ENCODE measurements at places on chromosomes 2 and 18.
A peak's percentile ranks its signal among the peaks of the same experiment; 100 is the strongest.

DNA sequence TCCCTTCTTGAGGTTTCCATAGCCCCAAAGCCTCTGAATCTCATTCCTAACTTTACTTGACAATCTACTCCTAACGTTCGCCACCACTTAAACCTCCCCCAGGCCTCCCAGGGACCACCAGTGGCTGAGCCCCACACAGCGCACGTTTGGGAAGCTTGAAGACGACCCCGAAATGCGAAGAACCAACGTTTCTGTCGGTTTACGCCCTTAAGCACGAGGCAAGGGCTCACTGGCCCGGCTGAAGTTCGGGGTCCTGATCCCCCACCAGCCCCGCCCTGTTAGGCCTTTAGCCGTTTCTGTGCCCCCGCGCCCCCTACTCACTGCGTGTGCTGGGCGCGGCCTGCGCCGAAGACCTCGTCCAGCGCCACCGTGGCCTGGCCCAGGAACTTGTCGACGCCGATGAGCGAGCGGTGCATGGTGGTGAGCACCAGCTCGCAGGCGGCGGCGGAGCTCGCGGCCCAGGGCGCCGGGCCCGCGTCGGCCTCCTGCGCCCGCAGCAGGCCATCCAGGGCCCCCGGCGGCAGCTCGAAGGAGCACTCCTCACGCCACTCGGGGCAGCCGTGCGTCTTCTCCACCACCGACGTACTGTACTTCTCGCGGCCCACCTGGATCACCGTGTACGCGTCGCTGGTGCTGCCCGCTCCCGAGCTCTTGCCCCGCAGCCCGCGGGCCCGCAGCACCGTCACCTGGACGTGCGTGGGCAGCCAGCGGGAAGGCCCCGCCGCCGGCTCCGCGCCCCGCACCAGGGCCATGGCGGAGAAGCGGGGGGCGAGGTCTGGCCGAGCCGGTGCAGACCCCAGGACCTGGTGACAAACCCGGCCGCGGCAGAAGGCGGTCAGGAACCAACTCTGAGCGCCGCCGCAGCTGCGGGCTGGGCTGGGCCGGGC is 479 bp downstream of the RAB11FIP5 start:
- DNase-seq = no peak

GRCh38 chr2:170014769-170015168 is 163.2 kb upstream of the MYO3B start:
- DNase-seq = no peak

- DNase-seq = no peak
Measured at GRCh38 chr2:239944694-239945551, 80.2 kb downstream of the NDUFA10 start.

GRCh38 chr2:132415915-132416722 is 486 bp upstream of the GPR39 start:
- DNase-seq = no peak

- no peak for DNase-seq
Measured at GRCh38 chr2:13597176-13597575, 880.4 kb downstream of the TRIB2 start.

DNA sequence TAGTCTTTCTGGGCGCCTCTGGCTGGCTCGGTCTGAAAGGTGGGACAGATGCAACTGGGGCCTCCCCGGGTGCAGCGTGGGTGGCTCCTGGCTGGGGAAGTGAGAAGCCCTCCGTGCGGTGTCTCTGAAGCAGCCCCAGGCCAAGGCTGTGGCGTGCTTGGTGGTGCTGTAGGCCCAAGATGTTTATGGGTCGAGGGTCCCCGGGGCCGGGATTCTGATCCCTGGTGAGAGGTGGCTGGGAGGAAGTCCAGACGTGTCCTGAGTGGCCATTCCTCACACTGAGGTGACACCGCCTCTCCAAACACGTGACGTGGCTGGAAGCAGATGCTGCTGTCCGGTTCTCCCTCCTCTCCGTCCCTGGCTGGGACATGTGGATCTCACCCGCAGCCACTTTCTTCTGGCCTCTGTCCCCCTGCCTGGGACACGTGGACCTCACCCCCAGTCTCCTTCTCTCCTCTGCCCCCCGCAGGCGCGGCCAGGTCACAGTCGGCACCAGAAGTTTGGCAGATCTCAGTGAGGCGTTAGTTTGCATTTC is 12.6 kb downstream of the RTP5 start:
- DNase-seq = peak; percentile 57

DNA sequence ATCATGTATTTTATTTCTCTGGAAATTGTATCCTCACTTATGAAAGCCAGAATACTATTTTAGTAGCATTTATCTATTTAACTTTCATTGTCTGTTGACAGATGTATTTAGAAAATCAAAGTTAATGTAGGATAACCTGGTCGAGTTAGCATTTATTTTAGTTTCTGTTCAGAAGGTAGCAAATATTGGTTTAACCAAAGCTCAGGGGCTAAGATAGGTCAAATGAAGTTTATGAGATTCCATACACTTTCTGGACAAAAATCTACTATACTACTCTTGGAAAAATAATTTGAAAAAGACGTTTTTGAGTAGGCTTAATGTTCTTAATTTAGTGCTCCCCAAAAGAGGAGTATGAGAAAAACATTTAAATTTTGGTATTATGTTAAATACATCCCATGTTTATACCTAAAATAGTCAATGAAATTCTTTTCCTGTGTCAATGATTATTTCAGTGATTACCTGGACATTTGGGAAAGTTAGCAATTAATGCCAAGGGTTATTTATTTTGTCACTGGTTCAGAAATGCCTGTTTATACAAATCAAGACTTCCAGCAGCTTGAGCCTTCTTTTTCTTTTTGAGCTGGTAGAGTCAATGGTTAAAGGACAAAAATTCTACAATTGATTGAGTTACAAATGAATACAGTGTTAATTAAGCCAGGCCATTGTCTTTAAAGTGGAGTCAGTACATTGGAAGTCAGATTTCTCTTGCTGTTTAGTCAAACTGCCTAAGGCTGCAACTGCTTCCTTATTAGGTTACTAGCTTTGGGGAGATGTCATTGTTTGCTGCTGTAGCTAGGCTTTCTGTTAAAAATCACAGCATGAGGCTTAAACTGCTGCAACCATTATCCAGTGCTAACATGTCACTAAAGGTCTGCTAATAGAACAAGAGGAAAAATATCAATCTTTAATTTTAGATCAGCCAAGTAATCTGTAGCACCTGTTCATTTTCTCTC is 182.3 kb downstream of the CAMKMT start:
- no peak for DNase-seq

DNA sequence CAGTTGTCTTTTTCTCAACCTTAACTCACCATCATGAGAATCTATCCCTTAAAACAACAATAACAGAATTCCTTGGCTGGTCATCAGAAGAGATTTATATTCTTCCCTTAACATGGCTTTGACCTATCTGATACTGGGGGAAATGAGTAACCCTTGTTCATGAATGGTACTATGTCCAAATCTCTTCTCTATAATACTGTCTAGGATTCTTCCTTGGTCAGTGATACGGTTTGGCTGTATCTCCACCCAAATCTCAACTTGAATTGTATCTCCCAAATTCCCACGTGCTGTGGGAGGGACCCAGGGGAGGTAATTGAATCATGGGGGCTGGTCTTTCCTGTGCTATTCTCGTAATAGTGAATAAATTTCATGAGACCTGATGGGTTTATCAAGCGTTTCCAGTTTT is 282.0 kb upstream of the SIX2 start:
- DNase-seq = no peak

- DNase-seq = no peak
Measured at GRCh38 chr2:212359425-212360067, 179.1 kb downstream of the ERBB4 start.

- peak; percentile 82 for DNase-seq
Measured at GRCh38 chr2:113173542-113174375, at the start of gene PSD4. TSS of gene PSD4 (plus strand) at chr2:113173971. CDS start at chr2:113182457, 8,486 bp downstream.

DNA sequence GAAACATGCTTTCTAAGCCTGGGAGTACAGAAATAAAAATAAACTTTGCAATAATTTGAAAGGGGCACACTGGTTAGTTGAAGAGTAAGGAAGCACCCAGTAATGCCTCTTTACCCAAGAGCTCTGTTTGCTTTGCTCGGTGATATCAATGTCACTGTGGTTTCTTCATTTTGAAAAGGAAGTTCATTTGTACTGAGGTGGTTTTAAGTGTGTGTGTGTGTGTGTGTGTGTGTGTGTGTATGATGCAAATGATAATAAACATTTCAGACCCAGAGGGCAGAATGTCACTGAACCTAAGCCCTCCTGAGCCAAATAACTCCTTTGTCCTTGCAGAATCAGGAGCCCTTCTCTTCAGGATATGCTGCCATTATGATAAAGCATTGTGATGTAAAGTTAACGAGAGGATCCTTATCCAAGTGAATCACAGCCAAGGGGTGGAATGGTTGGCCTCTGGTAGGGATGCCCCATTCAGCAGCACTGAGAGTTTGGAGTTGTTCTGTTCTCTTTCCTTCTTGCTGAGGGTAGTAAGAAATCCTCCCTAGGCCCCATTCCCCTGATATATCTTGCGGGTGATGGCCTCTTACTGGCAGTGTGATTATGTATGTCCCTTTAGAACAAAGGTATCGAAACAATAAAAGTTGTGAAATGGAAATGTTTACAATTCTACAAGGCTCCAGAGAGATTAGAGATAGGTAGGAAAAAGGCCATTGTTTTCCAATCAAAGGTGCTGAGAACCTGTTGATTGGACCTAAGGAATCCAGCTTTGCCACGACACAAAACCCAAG is 7.6 kb downstream of the ITGA6 start:
- no peak for DNase-seq

GRCh38 chr2:44398243-44398897 is 36.6 kb downstream of the CAMKMT start:
- no peak for DNase-seq

DNA sequence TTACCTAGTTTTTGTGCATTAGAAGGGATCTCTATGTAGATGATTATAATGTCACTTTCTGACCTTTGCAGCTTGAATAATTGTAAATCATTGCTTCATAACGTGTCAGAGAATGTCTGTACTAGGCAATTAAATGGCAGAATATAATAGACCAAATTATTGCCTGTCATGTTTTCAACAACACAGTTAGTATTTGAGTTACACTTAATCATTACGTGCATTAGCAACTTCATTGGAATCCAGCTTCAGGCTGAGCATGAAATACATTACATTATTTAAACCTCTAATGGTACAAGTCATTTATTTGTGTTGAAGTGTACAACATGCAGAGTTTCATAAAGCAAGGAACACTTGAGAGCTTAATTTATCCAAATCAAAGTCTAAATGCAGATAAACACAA is 48.0 kb downstream of the ZNF407 start:
- DNase-seq = no peak

DNA sequence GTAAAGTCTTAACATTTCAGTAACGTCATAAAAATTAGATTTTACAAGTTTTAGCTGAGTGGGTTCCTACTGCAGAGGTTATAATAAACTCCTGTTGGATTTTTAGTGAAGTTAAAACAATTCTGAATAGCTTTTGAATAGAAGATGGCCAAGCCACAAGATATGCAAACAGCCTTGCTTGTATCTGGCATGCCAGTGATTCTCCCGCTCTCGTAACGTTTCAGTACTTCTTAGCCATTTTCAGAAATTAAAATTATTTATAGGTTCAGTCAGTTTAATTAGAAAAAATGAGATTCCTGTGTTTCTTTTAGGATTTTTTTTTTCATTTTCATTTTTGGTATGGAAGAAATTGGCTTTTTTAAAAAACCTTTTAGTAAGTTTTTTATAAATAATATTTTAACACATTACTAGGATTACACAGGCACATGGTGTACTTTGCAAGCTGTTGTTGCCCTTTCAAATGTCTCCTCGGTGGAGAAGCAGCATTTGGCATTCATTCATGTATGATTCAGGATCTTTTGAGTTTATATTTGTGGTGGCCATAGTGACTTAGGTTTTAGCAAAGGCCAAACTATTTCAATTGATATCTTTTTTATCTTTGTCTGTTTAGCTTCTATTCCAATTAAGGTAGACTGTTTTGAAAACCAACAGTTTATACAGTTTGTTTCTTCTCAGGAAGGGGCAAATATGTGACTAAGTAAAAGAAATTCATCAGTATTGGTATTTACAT is 30.6 kb upstream of the RND3 start:
- no peak for DNase-seq

GRCh38 chr2:71822463-71822862 is 325.2 kb downstream of the CYP26B1 start:
- DNase-seq = no peak

DNA sequence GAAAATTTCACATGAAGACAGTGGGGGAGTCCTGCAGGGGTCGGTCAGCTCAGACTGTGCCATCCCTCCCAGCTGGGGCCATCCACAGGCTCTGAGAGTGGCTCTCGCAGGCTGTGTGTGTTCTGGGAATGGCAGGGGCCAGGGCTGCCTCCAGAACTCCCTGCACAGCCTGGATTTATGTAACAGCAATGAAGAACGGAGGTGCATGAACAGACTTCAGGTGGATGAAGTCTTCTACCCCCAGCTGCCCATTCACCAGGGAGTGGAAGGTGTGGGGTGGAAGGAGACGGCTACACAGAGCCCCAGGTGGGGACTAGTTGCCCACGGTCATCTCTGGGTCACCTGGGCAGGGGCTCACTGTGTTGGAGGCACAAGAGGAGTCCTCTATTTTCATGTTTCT is 56.1 kb upstream of the HDAC4 start:
- no peak for DNase-seq

DNA sequence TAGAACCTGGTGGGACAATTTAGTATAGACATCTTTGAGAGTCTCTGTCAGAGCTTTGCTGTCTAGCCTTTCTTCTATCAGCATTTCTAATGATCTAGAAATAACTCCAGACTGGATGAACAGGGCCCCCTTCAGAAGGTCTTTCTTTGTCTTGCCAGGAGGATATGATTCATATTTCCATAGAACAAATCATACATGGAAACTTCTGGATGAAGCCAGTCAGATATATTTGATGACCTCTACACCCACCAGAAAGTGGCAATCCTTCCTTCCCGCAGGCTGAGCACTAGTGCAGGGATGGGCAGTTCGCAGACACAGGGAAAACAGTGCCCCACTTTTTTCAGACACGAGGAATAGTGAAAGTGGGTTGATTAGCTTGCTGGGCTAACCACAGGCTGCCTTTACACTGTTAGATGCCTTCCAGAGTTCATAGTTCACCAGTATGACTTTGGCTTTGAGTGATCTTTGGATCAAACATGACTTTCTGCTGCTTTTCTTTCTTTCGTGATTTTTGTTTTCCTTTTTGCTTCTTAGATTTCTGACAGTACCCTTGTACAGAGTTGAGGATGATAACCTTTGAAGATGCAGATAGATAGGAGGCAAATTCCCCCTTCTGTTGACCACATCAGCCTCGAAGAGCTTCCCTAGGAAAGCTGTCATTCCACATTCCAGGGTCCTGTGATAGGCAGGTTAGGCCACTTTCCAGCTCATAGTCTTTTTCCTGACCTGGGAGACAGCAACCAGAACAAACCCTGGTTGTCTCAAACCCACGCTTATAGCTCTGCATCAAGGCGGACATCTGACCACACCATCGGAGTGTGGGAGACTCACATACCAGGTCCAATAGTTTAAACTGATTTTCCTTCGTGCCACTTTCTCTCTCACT is 237.0 kb downstream of the ZNF407 start:
- DNase-seq = no peak

DNA sequence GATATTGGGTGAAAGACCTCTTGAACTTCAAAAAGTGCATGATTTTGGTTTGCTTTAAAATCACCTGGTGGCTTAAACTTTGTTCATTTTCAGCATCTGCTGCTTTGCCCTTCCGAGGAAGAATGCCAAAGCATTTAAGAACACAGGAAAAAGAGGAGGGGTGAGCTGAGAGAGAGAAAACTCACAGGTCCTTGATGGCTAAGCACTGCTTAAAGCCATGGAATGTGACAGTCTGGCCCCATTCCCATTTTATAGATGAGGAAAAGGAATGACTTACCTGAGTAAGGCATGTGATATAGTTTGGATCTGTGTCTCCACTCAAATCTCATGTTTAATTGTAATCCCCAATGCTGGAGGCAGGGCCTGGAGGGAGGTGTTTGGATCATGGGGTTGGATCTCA is 58.1 kb downstream of the KCNS3 start:
- DNase-seq = no peak

GRCh38 chr2:221289389-221289788 is 282.7 kb downstream of the EPHA4 start:
- DNase-seq = no peak
